CD4-positive, alpha-beta T cell treated with Interleukin-12 subunit alpha and Interleukin-12 subunit beta, for 1 hour (primary cell): ENCODE measurements at places on chromosomes 12 and 14.

DNA sequence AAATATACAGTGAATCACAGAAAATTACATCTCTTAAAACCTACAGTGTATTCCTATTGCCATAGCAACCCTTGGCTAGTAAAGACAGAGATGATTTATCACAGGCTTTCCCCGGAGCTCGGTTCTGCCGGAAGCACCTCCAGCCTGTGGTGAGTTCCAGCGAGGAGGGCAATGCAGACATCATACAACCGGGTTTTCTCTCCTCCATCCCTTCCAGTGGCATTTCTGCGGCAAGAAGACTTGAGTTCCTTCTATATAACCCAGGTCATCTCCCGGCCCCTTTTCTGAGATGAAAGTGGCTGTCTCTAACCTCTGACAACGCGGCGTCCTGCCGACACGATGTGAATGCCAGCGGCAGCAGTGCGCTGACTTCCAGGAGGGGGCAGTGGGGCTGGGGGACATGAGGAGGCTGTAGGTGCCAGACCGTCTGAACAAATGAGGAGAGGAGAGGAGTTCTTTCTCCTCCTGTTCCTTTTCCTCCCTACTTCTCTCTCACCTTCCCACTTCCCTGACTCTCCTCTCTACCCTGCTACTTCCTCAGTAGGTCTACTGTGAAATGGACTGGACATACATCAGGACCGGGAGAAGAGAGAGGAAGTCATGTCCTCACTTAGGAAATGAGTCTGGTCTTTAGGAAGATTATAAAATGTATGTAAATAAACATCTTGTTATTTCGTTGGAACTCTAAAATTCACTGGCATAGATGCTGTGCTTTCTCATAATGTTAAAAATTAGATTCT, 68.6 kb upstream of the MAX start:
- DNase-seq, result peak; percentile 49

- no peak for DNase-seq
These were observed 273.9 kb upstream of the RTL1 start for GRCh38 chr14:101177301-101177971.

- DNase-seq, result no peak
These were observed 17.2 kb upstream of the NRXN3 start for GRCh38 chr14:78153064-78153341.

DNA sequence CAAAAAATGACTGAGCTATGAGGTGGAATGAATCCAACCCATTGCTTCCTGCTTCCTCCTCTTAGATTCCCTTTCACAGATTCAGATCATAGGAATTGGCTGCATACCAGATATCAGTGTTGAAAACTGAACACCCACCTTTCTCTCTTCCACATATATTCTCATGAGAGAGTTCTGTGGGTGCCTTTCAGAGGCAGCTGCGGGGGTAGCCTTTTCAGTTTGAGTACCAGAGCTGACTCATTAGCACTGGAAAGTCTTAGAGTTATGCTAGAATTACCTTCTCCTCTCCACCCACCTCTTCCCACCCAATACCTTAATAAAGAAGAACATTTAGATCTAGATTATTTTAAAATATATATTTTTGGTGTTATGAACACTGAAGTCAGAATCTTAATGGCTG, 495.4 kb upstream of the SEL1L start:
- no peak for DNase-seq

DNA sequence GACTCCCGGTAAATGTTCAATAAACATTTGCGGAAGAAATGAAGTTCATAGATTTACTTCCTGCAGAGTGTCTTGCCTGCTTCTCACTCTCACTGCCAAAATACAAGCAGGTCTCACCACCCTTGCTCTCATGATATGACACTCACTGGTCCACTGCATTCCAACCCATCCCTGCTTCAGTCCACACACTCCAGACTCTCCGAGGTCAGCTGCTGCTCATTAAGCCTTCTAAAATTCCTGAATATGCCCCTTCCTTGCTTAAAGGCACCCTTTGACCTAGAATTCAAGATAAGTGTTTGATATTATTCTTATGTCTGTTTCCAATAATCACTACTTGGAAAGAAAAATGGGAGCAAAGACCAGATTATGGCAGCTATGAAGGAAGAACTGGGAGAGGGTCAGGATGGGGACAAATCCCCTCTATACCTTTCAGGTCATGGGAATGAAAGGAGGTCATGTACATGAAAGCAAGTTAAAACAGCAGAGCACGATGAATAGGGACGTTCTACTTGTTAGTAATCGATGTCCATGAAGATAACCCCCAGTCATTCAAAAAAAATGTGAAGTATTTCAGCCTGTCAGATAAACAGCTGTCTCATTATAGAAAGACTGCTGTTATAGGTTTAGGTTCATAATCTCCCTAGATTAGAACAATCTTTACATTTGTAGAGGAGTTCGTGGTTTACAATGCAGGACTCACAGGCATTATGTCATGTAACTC, 10.5 kb upstream of the NID2 start:
- no peak for DNase-seq

- DNase-seq, result no peak
These were observed 811.4 kb upstream of the TMEM132C start for GRCh38 chr12:127455347-127456265.

DNA sequence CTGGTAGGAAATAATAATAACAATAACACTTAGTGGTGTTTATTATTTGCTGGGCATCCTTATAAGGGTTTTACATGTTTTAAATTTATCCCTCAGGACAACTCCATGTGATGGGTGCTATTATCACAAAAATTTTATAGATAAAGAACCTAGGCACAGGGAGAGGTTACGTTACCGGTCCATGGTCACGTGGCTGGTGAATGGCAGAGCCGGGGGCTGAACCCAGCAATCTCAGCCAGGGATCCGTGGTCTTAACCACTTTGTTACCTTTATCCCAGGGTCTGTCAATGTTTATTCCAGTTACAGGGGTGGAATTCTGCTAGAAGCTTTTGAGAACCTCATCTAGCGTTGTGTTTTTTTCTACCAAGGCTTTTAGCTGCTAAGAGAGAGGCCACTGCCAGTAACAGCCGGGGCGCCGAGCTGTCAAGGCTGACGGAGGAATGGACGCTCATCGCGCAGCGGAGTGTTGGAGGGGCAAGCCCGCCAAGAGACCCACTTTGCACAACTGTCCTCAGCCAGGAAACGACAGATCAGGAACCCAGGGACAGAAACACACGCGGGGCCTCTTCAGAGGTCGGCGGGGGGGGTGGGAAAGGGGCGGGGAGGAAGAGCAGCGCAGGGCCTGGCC, 418 bp downstream of the AMN1 start:
- DNase-seq, result peak; percentile 47
